ENCODE measurements at places on chromosomes 5 and 9.

- no peak for DNase-seq
These were observed 354.9 kb downstream of the CETN3 start for GRCh38 chr5:90054612-90055011.

DNA sequence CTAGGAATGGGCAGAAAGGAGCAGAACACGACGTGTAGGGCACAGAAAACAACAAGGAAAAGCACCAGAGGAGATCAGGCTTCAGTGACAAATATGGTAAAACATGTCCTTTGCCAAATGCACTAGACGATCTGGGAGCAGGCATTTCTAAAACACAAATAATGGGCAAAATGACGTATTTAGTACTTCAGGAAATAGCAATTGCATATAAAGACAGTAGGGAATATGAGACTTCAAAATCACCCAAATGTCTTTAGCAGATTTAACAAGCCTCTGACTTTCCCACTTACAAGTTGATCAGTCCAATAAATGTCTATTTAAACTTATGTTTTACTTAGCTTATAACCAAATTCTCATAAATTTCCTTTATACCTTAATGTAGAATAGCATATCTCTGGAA is 969.6 kb upstream of the C9orf72 start:
- no peak for DNase-seq

- no peak for DNase-seq
These were observed 41.6 kb downstream of the TRIO start for GRCh38 chr5:14184725-14185124.

DNA sequence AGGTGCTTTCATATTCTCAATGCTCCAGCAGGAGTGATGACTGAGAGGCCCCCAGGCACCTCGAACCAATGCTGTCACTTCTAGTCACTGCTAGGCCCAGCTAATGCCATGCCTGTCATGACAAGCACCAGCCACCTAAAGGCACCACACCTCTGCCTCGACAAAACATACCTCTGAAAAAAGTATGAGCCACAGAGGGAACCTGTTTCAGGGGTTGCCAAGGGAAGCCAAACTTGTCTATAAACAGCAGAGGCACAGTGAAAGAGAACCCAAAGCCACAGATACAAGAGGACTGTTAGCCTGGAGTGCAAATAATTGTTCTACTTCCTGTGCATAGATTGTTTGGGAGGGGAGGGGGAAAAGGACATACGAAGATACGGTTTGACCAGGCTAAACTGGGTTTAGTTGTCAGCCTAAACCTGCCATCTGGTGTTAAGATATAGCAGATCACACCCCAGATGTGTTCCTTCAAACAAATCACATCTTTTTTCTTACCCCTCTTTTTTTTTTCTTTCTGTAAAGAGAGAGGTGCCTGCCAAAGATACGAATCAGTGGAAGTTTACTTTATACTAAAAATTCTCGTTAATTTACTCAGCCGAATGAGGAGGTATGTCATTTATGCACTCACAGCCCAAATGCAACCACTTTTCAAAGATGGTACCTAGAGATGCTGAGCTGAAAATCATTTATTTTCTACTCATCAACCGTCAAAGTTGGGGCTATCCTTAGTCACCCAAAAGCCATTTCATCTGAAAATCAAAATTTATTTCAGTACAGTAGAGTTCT is 45.7 kb downstream of the BNC2 start:
- DNase-seq, result no peak

GRCh38 chr9:130149654-130150286 is 22.4 kb upstream of the NCS1 start:
- no peak for DNase-seq

- DNase-seq, result no peak
These were observed 44.1 kb upstream of the OLFM1 start for GRCh38 chr9:135043345-135043744.

DNA sequence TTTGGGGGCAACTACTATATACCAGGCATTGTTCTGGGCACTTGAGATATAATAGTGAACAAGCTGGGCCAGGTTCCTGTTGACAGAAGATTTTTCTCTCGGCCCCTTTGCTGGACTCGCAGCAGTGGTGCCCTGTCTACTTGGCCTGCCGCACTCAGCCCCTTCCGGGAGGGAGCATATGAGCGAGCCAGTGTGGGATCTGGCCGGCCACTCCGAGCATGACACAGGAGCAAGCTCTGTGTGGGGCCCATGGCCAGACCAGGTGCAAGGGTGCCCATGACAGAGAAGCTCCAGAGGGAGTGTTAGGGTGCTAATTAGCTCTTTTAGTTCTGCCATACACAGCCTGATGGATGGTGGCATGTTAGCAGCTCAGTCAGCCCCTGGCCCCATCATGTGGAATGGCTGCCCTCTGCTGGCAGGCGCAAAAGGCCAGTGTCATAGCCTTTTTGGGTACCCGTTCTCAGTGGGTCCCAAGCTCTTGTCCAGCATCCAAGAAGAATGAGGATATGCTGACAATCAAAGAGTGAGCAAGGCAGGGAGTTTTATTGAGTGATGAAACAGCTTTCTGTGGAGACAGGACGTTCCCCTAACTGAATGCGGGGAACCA is 9.3 kb upstream of the KIF4B start:
- peak; percentile 84 for DNase-seq

GRCh38 chr5:156367597-156367996 is 40.6 kb downstream of the SGCD start:
- no peak for DNase-seq

GRCh38 chr9:7045361-7045760 is 287.6 kb downstream of the KDM4C start:
- DNase-seq, result no peak

GRCh38 chr5:36642089-36642488 is 35.7 kb downstream of the SLC1A3 start:
- no peak for DNase-seq

GRCh38 chr9:112892981-112893380 is 2.3 kb upstream of the SLC46A2 start:
- no peak for DNase-seq

DNA sequence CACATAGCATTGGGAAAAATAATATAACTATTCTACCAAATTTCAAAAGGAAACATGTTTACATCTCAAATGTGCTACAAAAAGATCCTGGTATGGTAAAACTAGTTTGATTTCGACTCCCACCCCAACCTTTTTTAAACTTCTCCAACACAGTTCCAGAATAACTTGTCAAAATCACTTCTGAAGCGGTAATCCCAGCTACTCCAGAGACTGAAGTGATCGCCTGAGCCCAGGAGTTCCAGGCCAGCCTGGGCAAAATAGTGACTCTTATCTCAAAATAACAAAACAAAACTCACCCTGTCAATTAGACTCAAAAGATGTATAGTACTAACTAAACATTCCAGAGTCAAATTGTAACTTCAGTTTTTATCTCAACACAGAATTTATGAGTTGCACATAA is 71.3 kb upstream of the RNF38 start:
- no peak for DNase-seq

- DNase-seq, result peak; percentile 73
These were observed 582 bp upstream of the APBA1 start for GRCh38 chr9:69672596-69673310.

DNA sequence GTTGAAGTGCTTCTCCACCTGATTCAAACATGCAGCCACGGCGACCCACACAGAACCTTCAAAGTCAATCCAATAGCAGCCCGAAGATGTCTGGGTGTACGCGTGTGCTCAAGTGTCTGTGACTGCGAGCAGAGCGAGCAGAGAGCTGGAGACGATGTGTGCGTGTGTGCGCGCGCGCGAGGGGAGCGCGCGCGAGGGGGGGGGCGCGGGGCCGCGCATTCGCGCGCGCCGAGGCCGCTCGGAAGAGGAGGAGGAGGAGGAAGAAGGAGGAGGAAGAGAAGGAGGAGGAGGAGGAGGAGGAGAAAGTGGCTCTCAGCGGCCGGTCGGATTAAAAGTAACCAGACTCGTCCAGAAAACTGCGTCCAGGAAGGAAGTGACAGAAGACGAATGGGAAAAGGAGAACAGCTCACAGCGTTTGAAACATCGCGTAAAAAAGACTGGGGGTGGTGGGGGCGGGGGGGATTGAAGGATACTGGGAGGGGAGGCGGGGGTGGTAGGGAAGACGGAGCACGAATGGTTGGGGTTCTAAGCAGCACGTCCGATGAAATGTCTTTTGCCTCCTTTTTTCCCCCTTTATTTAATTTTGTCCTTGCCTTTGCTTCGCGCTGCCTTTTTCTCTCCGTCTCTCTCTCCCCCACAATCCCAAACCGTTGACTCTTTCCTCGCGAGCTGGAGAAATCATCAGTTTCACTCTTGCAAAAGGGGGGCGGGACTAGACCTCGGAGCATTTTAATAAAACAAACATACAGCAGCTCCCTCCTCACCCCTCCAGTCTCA is at the start of gene MEF2C:
Gene MEF2C, minus strand, starts transcription at position 126 of the 777 bp plus-strand sequence. CDS start 59,396 bp downstream, outside the sequence.
- DNase-seq, result peak; percentile 94

DNA sequence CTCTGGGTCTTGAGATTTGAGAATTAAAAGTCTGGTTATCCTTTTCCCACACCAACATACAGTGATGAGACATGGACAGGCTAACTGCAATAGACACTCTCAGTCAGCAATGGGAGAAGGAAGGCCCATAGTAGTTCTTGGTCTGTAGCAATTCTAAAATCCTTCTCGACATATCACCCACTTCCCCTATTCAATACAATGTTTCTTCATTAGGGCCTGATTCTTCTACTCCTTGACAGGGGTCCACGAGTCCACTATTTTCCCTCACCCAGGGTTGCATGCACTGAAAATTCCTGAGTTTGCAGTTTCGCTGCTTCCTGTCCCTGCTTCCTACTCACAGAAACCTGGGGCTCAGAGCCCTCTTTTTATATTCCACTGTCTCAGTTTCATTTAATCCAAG is 402.8 kb downstream of the MAT2B start:
- DNase-seq, result no peak

DNA sequence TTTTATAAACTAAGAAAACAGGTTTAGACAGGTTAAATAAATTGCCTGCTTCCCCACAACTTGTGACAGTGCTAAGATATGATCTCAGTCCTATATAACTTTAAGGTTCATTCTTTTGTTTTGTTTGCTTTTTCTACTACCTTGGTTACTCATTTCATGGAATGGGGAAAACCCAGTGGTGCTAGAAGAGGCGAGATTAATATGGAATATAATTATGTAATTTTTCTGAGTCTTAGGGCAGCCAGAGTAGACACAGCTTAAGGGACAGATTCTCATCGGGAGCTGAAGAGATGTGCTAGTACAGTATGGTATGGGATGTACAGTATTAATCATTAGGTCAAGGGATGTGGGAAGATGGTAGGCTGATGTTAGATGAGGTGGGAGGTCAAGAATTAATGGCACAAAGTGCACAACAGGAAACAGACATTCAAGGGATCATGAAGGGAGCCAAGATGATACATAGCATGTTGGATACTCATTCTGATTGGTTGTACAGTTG is 6.2 kb downstream of the TRIM32 start:
- no peak for DNase-seq

DNA sequence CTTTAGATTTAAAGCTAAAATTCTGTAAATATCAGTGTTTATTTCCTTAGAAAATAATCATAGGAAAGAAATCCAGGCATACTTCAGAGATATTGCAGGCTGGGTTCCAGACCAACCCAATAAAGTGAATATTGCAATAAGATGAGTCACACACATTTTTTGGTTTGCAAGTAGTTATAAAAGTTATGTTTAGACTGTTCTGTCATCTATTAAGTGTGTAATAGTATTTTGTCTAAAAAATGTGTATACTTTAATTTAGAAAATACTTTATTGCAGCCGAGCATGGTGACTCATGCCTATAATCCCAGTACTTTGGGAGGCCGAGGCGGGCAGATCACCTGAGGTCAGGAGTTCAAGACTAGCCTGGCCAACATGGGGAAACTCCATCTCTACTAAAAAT is 6.9 kb upstream of the RIC1 start:
- DNase-seq, result no peak

- no peak for DNase-seq
These were observed 185.2 kb downstream of the CCDC171 start for GRCh38 chr9:15738011-15738410.

DNA sequence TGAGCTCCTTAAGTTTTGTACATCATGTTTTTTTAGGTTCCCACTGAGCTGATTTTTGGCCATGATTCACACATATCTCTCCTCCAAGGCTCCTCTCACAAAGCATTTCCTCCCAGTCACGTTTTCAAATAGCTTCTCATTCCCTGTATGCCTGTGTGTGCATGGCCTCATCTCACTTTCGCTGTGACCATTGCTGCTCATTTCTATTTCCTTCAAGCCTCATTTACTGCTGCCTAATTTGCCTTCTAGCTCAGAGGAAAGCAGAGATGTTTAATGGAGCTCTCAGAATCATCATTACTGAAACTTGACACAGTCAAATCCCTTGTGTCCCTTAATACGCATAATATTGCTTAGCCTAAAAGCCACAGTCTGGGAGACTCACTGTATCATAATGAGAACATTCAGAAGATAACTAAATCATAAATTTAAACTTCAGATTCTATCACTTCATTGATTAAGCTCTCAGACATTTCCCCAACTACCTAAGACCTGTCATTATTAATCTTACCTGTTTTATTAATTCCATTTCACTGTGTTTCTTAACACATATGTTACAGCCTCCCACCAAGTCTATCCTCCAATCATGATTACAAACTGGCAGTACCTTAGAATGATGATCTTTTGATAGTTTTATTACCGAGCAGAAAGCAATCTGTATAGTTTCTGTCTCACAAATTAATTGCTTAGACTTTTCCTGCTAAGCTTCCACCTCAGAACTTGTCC is 278.3 kb upstream of the PTGER4 start:
- DNase-seq, result no peak

- DNase-seq, result no peak
These were observed 419.7 kb downstream of the CDH10 start for GRCh38 chr5:24225051-24225450.

GRCh38 chr5:138925090-138925635 is 50.0 kb upstream of the LRRTM2 start:
- DNase-seq, result no peak

- peak; percentile 65 for DNase-seq
These were observed 16.5 kb upstream of the ADRB2 start for GRCh38 chr5:148809781-148810524.

GRCh38 chr9:35254237-35254636 is 92.4 kb downstream of the UNC13B start:
- DNase-seq, result no peak

GRCh38 chr5:35158204-35158603 is 72.1 kb downstream of the PRLR start:
- DNase-seq, result no peak

DNA sequence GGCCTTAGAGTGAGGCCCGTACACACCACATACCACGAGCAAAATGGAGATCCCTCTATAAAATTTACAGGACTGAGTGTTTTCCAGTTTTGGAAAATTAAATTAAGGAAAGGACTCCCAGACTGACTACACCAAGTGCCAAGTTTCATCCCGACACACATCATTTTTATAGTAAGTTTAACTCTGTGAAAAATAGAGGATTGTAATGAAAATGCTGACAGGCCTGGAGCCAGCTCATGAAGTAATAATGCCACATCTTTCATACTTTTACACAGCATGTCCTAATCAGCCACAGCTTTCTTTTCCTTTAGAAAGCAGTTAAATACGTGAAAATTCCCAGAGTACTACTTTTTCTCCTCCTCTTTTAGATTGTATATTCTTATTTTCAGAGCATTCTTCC is 169.2 kb downstream of the SAXO1 start:
- DNase-seq, result no peak

DNA sequence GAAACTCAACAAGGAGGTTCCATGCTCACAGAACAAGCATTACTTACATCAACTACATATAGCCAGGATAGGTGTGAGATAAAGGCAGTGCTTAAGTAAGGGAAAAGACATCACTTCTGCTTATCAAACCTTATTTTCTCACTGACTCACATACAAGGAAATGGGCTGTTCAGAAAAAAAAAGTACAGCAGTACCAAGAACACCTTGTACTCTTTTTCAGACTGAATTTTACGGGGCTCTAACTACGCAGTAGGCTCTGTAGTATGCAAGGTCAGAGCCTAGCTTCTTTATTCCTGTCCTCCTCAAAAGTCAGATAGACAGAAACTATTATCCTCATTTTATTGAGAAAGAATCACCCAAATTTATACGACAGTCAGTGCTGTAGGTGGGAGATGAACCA is 5.8 kb downstream of the PSMB7 start:
- no peak for DNase-seq

Measured in Karpas-422 (cell line).